H4 (cell line): ENCODE measurements at places on chromosomes 1 and 21.

DNA sequence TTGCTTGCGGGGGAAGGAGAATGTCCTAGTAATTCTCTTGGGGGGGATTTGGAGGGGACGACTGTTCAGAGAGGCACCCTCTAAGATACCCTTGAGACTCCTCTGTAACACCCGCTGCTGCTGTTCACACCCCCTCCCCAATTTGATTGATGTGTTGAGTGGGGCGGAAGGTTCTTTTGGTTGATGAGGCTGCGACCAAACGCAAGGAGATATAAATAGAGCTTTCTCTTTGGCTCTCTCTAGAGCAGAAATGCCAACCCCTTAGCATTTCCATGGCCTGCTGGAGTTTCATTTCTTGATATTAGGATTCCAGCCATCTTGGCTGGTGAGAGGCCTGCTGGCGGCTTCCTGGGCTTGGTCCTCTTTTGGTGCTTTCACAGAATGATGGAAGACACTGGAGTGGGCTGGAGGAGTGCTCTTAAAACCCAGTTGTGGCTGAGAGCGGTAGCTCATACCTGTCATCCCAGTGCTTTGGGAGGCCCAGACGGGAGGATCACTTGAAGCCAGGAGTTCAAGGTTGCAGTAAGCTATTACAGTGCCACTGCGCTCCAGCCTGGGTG, 2.0 kb downstream of the PIK3CD start:
- DNase-seq, result no peak

GRCh38 chr1:162070825-162071224, 1.3 kb downstream of the NOS1AP start:
- DNase-seq, result no peak

DNA sequence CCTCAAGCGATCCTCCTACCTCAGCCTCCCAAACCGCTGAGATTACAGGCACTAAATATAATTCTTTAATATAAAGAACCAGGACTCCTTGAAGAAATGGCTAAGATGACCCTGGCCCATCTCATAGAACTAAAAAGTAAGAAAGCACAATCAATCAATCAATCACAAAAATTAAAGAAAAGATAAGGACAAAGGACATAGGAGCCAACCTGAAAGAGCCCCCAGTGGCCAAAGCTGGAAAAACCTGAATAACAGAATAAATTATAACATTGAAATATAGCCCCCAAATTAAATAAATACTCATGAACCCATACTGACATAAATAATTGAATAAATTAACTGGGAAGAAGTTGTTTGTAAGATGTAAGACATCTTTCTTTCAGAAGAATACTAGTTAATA, 8.9 kb downstream of the NUP210L start:
- no peak for DNase-seq

GRCh38 chr1:43743206-43743605, 35.9 kb downstream of the ST3GAL3 start:
- no peak for DNase-seq

DNA sequence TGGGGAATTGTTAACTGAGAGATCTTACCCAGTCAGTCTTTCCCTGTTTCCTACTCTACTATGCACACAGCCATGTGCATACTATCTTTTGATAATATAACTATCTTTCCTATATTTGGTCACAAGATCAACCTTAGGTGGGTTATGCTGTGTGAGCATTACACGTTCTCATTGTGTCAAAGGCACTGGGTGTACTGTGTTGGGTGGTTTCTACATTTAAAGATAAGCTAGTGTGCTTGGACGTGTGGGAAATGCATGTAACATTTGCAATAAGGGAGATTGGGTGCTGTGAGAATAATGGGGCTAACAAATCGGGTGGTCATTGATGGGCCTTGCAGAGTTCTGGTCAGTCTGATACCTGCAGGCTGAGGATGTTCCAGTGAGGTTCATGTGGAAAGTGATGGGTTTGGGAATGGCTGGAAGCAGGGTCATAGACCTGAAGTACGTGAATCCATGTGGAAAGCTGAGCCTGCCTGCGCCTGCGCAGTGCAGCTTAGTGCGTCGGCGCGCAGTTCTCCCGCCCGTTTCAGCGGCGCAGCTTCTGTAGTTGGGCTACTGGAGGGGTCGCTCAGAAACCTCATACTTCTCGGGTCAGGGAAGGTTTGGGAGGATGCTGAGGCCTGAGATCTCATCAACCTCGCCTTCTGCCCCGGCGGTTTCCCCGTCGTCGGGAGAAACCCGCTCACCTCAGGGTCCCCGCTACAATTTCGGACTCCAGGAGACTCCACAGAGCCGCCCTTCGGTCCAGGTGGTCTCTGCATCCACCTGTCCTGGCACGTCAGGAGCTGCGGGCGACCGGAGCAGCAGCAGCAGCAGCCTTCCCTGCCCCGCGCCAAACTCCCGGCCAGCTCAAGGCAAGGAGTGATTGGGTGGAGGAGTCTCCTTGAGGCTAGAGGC, at the start of gene MSH4:
MSH4 (plus strand) TSS at position 507 of the 897 bp plus-strand sequence; CDS start at position 611, 104 bp downstream.
- no peak for DNase-seq

DNA sequence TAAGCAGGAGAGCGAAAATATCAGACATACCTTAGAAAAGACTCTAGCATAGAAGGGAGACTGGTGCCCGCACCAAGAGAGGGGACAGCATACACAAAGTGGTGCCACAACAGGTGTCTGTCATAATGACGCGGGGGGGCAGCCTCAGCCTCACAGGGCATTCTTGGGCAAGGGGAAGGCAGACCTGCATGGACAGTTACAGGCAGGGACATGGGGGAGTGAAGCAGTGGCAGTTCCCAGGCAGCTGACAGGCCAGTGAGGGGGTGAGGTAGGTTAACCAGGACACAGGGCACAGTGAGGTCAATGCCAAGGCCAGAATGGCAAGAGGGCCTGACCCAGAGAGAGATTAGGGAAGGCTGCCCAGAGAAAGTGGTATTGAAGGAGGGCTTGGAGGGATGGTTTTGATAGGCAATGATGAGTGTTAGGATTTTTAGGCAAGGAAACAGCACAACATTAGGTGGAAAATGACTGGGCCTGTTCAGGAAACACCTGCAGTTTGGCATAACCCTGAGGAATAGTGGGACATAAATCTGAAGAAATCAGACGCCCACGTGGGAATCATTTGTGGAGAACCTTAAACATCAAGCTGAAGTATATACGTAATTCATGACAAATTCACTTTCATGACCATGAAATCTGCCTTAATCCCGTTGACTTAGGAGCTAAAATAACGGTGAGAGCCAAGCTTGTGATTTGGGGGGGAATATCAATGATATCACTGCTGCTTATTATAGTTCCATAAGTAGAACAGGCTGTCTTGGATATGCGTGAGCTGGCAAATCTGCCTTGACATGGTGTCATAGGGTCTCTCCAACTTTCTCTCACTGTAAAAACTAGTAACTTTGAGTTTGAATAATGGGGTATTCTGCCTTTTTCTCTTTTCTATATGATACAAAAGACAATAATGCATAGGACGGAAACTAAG, 8.9 kb downstream of the PTPN14 start:
- no peak for DNase-seq

GRCh38 chr1:111621050-111621449, 1.5 kb downstream of the RAP1A start:
- DNase-seq, result no peak
